Esophagus mucosa (tissue), 1 donor: ENCODE measurements at places on chromosomes 5 and 9. TPM values are rescaled to one million over a fixed set of nuclear protein-coding genes. Genes with fewer than 3 reads are reported as not detected.
A peak's percentile ranks its signal among the peaks of the same experiment; 100 is the strongest.

DNA sequence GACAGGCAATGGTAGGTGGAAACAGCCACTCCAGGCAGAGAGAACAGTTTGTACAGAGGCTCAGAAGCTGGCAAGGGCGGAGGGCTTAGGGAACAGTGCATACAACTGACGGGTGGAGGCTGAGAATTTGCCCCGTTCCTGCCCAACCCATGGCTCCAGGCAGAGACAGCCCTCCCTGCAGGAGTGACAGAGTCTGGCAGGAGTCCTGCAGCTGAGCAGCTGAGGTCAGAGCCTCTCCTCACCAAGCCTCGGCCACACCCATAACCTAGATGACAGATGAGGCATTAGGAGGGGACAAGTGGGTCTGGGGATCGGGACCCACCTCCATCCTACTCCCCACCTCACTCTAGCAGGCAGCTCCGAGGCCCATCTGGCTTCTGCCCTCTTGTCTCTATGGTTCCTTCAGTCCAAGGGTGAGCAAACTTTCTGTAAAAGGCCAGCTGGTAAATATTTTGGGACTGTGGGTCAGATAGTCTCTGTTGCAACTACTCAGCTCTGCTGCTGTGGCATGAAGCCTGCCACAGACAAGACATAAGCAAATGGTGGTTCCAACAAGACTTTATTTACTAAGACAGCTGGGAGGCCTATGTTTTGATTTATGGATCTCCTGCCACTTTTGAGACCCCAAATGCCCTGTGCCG is 83.7 kb downstream of the SH3TC2 start:
- ATAC-seq, result peak; percentile 99

DNA sequence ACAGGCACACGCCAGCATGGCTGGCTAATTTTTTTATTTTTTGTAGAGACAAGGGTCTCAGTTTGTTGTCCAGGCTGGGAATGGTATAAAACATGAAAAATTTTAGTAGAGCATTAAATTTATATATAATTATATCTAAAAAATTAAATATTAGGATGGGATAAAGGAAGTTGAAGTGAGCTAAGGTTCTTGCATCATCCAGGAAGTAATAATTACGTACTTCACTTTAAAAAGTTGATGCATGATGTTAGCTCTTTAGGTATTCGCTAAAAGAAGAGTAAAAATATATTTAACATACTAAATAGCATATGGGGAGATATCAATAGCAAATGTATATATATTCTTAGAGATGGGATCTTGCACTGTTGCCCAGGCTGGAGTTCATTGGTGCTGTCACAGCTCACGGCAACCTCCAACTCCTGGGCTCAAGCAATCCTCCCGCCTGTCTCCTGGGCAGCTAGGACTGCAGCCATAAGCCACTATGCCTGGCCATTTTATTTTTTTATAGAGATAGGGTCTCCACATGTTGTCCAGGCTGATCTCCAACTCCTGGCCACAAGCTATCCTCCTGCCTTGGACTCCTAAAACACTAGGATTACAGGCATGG is 12.3 kb downstream of the DCAF10 start:
- ATAC-seq, result no peak

DNA sequence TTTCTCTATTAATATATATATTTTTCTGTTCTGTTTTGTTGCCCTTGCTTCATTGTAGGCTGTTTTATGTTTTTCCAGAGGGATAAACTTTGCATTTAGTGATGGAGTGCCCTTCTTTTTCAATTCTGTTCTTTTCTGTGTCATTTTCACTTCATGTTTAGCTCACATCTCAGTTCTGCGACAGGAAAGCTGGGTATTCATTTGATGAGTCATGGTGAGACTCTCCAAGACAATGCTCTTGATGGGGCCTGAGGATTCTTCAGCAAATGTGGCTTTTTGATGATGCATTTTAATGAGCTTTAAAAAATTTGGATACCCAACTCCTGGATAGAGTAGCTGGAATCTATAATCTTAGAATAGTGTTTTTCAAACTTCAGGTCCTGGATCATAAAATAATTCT is 56.5 kb upstream of the SPATA31D4 start:
- ATAC-seq, result no peak

DNA sequence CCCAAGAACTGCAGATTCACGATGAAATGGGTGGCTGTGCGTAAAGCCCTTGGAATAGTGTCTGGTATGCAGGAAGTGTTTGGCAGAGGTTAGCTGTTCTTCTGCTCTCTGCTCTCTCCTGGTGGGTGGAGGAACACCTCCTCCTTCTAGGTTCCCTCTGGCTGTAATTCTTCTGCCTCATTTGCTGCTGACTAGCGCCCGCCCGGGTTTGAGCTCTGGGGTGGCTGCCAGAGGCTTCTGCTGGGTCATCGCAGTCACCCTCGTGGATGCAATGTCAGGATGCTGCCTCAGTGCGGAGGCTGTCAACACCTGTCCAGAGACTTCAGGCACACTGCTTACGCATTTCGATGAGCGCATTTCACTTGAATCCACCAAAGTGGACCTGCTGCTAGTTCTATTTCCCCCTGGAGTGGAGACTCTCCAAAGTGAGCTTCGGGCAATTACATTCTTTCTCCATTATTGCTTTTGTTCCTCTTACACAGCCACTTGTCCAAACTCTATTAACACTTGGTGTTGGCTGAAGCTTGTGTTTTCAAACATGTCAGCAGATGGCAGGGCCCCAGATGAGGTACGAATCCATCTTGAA is 11.7 kb downstream of the DOCK2 start:
- no peak for ATAC-seq

GRCh38 chr9:91408475-91408874 is 15.2 kb downstream of the NFIL3 start:
- ATAC-seq, result no peak

DNA sequence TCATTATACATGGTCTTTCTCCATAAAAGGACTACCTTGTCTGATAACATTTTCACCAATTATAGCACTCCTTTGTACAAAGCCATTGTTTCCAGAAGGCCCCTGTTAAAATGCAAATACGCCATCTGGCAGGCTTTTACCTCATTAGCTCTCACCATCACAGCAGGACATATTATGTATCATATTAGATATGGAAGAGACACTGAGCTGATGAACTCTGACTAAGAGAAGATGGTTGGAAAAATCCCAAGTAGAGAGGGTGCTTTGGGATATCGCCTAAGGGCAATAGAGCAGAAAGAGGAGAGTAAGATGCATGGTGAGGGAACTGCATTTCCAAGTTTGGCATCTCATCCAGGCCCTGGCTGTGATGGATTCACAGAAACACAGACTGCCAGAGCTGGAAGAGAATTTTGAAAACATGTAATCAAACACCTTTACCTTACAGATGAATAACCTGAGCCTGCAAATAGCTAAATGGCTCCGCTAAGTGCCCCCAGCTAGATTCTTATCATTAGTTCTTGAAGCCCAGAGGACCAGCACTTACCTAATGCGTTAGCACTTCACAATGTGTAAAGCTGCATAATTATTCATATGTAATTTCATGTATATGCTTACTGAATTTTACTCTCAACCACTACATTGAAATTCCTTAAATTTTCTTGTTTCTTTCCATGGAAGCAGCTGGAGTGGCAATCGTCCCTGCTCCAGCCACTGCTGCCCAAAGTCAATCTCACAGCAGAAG is 393.6 kb upstream of the IZUMO3 start:
- ATAC-seq, result no peak

DNA sequence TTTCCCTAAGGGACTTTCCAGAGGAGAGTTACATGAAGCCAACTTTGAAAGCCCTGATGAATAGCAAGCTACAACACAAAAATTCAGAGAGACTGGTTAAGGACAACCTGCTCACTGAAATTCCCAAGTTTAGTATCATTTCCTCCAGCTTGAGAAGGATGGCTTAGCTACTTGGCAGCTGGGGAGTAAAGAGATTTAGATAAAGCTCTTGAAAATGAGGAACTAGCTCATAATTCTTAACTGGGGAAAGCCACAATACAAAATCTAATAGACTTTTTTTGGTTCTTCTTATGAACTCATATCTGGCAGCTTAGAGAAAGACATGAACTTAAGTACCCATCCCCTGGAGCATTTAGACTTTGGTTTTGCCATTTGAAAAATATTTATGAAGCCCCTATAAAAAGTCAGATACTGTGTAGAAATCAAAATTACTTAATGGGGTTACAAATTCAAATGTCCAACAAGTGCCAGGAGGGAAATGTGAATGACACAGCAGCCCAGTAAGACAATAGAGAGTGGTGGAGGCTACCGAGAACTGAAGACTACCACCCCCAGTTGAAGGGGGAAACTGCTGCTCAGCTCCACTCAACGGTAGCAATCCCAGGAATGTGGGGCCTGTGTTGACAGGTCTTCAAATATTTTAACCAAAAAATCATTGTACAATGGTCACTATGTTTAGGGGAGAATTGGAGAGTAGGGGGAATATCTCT is 79.4 kb upstream of the ADRB2 start:
- no peak for ATAC-seq

KDM4C gene
- total RNA-seq, result 19.2 TPM

RMRP gene
- 5,550 TPM for total RNA-seq
